Epithelial cell of umbilical artery (primary cell): ENCODE measurements at places on chromosomes 16 and 17. TPM values are rescaled to one million over a fixed set of nuclear protein-coding genes. Genes with fewer than 3 reads are reported as not detected.

The PPP1R27 gene
- not detected in 2 replicates for total RNA-seq

The CCL15 gene
- total RNA-seq: not detected in 2 replicates

The ABCC12 gene
- not detected in 2 replicates for total RNA-seq

The RNF43 gene
- 0.15 TPM in 1 of 2 replicates, not detected in the other for total RNA-seq

The TRIM47 gene
- 27.9 and 37.8 TPM in 2 replicates for total RNA-seq
